DMS53 (cell line): ENCODE measurements at places on chromosomes 5 and 9.

DNA sequence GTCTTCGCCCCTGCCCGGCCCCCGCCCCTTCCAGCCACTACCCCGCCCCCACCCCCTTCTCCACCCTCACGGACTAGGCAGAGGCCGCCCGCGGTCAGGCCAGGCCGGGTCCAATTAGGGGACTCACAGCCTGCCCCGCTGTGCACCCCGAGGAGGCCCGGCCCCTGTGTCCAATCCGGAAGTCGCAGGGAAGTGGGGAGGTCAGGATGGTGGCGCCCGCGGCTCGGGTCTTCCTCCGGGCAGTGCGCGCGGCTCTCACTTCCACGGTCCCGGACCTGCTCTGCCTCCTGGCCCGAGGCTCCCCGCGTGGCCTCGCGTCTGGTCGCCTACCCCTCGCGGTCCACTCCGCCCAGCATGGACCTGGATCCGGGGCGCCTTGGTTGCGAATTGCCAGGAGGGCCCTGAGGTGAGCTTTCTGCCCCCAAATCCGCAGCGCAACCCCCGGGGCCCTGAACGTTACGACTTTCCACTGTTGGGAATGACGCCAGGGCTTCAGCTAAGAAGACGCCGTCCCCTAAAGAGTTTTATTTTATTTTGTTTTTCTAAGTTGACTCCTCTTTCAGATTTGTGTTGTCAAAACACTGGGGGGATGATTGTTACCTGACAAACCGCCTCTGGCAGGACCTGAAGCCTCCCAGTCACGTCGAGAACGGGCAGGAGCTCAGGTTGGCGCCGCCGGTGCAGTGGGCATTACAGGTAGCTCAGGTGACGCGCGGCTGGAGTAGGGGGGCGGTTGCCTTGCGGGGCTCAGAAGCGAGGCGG lies 763 bp upstream of the IRX2 start:
- no peak for DNase-seq

GRCh38 chr9:133184971-133185370 lies 21.3 kb upstream of the GBGT1 start:
- peak; percentile 93 for DNase-seq

DNA sequence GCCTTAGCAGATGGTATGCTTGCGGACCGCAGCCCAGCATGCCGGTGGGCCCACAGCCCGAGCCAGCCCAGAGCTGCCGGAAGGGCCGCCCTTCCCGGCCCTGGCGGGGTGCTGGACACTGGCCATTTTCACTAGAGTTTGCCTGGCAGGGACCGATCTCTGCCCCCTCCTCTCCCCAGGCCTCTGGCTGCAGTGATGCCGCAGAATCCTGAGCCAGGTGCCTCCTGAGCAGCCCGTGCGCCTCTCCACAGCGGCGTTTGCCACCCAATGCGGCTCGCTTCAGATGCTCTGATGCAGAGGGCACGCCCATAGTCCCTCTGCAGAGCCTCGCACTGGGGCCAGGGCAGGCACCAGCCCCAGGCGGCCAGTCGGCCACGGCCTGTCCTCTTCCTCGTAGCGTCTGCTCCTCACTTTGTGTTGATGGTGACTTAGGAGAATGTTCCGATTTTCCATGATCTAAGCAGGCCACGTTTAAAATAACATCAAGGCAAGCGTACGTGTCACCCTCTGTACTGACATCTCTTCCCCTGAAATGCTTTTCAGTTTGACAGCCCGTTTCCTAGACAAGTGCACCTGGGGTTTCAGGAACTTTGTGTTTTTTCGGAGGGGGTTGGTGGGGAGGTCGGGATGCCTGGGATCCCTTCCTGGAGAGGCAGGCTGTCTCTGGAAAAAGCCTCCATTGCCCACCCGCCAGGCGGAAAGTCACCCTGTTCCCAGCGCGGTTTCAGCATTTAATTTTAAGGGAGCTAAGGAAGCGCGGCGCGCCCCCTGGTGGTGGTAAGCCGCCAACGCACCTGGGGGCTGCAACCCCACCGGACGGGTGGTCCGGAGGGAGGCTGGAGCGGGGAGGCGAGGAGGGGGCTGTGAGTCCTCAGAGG lies 29.8 kb upstream of the HMCN2 start:
- peak; percentile 71 for DNase-seq

DNA sequence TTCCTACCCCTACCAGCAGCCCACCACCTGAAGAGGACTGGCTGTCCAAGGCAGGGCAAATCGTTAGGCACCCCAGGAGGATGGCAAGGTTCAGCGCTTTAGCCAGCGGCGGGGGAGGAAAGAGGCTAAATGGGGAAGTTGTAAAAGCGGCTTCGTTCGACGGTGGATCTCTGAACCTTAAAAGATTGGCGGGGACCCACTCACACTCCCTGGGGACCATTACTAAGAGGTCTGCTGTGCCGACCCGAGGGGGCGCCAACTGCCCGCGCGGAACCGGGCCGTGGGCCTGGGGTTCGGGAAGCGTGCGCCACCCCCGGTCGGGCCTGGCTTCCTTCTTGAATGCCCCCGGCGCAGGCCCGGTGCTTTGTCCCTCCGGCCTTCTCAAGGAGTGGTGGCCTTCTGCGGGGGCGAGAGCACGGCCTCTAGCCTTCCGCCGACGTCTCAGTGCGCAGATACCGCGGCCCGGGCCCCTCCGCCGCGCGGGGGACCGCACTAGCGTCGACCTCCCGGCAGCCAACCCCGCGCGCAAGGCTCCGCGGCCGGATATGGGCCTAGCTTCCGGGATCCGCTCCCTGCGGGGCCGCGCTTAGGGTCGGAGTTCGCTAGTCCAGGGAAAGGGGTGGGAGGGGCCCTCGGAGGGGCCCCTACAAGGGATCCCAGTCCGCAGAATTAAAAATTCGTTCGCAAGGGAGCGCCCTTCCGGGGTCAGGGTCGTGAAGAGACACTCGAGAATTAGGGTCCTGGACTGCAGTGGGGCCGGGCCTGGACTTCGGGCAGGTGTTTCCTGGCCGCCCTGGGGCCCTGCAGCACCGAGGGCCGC lies 10.5 kb downstream of the NR2F1-AS1 start:
- no peak for DNase-seq

GRCh38 chr9:130239741-130240241 lies 25.8 kb upstream of the HMCN2 start:
- DNase-seq, result no peak

DNA sequence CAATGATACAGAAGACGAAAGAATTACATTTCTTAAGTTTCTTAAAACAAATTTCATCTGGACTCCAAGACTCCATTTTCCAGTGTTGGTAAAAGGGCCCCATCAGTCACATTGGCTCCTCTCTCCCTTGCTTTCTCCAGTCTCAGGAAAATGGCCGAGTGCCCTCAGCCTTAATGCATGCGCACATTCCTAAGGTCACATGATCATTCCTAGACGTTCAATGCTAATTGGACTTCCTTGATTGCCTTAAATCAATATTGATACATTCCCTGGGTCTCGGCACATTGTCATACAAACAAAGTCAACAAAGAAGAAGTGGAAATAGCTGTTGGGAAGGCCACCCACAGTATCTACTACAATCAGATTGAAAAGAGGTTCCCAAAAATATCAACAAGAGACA lies 413.6 kb upstream of the GRAMD2B start:
- DNase-seq, result no peak

- no peak for DNase-seq
Observed at GRCh38 chr9:125444166-125444565, 182.5 kb downstream of the GAPVD1 start.

DNA sequence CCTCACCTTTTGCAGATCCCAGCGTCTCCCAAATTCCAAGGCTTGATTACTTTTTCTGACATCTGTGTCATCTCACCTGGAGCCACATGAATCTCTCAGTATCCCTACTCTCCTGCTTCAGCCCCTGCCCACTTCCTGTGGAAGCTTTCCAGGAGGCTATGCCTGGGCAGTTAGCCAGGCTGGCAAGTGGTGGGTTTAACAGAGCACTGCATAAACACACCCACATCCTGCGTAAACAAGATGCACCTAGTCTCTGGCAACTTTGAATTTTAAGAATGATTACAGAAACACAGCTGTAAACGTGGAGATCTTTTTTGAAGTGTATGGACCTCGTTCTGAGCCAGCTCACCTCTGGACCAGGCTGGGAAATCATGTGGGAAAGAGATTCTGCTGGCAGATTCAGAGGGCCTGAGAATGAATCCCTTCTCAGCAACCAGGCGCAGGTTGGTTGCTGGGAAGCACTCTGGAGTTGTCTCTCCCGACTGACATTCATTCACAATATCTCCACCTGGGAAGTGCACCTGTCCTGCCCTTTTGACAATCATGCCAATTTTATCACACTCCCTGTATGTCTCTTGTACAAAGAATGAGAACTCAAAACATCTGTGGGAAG lies 55.7 kb upstream of the FANCC start:
- peak; percentile 54 for DNase-seq

- no peak for DNase-seq
Observed at GRCh38 chr9:114696814-114697544, 15.0 kb upstream of the TEX48 start.

DNA sequence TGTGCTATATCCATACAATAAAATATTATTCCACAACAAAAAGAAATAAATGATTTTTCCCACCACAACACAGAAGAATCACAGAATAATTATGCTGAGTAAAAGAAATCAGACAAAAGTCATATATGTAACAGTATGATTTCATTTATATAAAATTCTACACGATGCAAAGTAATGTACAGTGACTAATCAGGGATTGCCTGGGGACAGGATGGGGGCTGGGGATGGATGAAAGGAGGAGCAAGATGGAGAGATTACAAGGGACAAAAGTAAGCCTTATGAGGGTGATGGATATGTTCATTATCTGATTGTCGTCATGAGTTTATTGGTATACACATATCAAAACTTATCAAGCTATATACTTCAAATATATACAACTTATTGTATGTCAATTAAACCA lies 154.0 kb downstream of the FBN2 start:
- DNase-seq, result no peak

GRCh38 chr5:100731768-100732167 lies 171.3 kb downstream of the ST8SIA4 start:
- DNase-seq, result peak; percentile 59

- DNase-seq, result no peak
Observed at GRCh38 chr5:3105172-3105571, 353.7 kb upstream of the IRX2 start.

- DNase-seq, result peak; percentile 56
Observed at GRCh38 chr5:142109331-142110045, 909 bp downstream of the NDFIP1 start.

DNA sequence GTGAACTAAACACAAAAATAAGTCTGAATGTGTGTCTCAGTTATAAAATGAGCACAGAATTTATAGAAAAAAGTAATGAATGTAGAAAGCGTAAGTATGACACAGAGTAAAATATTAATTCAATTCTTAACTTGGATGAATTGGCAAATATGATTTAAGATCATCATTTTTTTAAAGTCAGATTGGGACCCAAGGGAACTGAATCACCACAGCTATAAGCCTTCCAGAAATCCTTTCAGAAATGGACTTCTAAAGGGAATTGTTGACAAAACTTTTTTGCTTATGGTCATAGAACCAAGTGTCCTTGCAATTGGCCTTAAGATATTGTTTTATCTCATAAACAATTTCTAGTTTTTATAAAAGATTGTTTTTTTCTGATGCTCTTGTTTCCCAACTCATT lies 495.1 kb upstream of the DAB2 start:
- no peak for DNase-seq

DNA sequence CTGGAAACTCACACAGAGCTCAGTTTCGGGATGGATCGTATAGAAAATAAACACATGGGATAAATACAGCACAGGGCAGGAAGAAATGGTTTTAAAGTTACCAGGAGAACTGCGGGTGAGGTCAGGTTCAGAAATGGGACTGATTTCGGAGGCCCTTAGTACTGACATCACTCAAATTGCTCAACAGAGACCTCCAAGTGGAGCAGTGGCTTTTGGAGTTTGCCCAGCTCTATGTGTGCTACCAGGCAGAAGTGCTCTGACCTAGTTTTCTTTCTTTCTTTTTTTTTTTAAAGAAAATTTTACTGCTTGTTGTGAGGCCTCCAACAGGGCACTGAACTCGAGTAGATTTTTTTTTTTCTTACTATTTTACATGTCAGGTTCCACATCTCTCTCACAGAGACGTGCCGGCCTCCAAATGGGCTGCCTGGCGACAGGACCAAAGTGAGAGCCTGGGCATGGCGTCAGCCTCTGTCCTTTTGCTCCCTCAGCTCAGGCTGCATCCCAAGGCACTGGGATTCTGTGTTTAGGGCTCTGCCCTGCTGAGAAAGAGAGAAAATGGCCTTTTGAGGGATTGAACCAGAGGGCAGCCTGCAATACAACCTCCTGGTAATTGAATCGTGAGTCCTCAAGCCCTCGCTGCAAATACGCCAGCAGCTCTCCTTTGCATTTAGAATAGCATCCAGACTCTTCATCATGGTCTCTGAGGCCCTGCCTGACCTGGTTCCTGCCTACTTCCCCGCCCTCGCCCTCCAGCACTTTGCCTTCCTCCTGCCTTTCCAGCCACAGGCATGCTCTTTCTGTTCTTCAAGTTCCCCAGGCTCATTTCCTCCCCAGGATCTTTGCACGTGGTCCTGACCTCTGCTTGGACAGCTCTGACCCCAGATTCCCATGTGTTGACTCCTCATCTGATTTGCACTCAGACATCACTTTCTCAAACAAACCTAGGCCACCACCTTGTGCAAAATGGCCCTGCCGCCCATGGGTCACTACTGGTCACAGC lies 173.5 kb downstream of the FGF1 start:
- DNase-seq, result no peak

GRCh38 chr5:80866371-80866770 lies 93.8 kb upstream of the RASGRF2 start:
- no peak for DNase-seq

GRCh38 chr9:14723301-14723700 lies 768 bp upstream of the CER1 start:
- no peak for DNase-seq

DNA sequence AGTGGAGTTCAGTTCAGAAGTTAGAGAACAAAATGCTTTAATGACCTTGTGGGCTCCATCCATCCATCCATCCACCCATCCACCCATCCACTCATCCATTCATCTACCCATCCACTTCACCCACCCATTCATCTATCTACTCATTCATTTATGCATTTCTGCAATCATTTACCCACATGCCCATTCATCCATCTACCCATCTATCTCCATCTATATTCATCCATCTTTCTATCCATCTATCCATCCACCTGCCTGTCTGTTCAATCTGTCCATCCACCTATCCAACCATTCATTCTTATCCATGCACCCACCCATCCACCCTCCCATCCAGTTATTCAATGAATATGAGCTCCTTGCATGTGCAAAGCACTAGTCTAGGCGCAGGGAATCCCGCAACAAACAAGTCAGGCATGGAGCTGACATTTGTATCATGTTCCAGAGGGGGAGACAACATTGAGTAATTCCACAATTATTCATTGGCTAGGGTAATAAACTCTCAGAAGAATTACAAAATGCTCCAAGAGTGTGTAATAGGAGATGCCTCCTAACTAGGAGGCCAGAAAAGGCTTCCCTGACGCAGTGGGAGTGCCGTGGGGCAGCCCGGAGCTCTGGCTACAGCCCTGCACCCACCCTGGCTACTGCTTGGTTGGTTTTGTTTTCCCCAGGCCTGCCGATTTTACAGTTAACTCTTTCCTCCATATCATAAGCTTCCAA lies 211.2 kb downstream of the NXNL2 start:
- no peak for DNase-seq

DNA sequence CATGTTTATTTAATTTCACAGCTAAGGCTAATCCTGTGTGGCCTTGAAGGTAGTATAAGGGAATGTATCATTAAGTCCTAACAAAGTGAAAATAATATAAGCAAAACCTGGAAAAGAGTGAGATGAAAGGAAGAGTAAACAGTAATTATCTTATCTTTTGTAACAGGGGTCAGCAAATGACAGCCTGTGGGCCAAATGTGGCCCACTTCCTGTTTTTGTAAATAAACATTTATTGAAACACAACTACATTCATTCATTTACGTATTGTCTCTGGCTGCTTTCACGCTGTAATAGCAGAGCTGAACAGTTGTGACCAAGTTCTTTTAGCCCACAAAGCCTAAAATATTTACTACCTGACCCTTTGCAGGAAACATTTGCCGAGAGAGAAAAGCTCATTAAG lies 78.4 kb upstream of the HTR4 start:
- DNase-seq, result no peak
